ENCODE measurements at places on chromosomes 6 and 20. TPM values are rescaled to one million over a fixed set of nuclear protein-coding genes. Genes with fewer than 3 reads are reported as not detected.
A peak's percentile ranks its signal among the peaks of the same experiment; 100 is the strongest.

DNA sequence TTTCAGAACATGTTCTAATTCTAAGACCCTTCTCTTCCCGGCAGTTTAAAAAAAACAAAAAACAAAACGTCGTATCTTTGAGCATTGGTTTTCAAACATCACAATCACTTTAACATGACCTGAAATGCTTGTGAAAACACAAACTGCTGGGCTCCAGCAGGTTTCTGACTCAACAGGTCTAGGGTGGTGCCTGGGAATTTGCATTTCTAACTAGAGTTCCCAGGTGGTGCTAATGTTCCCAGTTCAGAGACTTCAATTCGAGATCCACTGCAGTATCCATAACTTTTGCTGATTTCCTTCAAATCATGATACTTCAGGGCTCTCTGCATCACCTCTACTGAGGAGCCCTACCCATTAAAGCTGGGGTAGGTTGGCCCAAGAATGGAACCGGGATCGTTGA lies 850 bp upstream of the SMPDL3A start:
- no peak for DNase-seq

TP53RK gene
- total RNA-seq: 10.6 TPM

ALDH5A1 gene
- total RNA-seq: 2.7 TPM

- no peak for DNase-seq
Measured at GRCh38 chr6:31907158-31907813, 5.4 kb upstream of the ZBTB12 start.

DNA sequence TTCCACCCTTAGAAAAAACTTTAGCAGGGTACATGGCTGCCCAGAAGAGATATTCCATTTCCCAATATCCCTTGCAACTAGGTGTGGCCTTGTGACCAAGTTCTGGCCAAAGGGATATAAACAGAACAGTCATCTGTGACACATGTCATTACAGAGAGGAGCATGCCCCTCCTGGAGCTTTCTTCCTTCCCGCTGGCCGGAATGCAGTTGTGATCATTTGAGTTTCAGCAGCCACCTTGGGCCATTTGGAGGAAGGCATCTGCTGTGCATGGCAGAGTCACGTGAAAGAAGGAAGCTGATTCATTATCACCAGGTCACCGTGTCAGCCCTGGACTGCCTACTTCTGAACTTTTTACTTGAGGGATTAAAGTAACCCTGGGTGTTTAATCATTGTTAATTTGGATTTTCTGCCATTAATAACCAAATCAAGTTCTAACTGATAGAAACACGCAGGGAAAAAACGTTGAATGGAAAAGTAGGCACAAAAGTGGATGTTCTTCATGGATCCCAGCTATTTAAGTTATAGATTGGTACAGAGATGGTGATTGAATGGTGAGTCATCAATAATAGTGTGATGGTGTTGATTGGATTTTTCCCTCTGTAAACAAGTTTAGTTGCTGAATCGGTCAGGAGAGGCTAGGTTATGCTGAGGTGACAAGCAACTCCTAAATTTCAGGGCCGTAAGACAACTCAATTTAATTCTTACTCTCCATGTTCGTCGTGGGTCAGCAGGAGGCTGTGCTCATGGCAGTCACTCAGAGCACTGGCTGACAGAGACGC lies 80.7 kb upstream of the CCDC167 start:
- peak; percentile 12 for DNase-seq

GRCh38 chr20:23746321-23746720 lies 4.4 kb downstream of the CST1 start:
- no peak for DNase-seq

GRCh38 chr6:113182370-113183141 lies 674.6 kb upstream of the MARCKS start:
- DNase-seq: peak; percentile 70

MCHR2 gene
- not detected for total RNA-seq

DNA sequence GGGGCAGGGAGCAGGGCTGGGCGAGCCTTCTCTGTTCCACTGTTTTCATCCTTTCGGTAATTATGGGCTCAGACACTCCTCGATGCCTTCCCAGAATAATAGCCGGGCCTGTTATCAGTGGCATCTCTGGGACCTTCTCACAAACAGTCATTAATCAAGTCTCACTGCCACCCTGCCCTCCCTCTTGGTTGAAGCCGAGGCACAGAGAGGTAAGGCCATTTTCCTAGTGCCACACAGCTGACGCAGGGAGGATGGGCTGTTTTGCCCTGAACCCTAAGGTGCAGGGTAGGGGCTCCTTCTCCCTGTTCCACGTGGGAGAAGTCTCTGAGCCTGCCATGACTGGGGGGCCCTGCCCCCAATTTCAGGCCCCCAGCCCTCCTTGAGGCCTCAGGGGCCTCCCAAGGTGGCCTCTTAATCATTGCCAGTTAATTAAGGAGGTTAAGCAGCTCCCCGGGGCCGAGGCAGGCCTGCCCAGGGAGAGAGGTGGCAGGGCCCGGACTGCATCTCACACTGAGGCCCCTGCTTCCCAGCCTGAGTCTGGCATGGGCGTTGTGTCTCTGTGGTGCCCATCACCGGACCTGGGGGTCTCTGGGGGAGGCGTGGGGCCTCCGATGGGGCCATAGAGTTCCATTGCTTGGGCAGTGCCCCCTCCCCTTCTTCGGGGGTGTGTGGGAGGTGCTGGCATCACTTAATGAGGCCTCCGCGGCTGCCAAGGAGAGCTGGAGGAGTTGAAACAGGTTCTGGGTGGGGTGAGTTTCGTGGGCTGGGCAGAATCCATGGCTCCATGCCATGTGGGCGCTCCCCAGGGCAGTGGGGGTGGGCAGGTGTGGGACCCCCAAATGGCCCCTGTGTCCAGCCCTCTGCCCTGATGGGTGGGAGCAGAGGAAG lies 42.9 kb downstream of the CEBPB start:
- no peak for DNase-seq

- DNase-seq: no peak
Measured at GRCh38 chr20:37522260-37523011, 1.4 kb downstream of the NNAT start.

DNA sequence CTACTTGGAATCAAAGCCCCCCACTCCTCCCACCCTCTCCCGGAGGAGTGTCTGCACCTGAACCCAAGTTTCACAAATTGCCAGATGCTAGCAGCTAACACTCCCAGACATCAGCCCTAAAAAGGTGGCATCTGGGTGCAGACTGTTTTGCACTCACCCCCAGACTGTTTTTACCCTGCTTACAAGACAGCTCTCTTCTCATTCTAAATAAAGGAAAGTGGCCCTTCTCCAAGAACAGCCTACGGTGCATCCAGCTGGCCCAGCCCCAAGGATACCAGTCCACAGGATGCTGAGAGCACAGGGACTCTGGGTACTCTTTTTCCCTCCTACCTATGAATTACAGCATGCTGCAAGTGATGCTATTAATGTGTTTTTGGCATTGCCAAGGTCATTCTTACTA lies 842.0 kb upstream of the FLRT3 start:
- DNase-seq: no peak

GRCh38 chr6:33165581-33166258 lies 26.5 kb downstream of the COL11A2 start:
- DNase-seq: no peak

GNAS-AS1 gene
- under 0.01 TPM for total RNA-seq

- no peak for DNase-seq
Measured at GRCh38 chr6:16190214-16190613, 48.2 kb upstream of the GMPR start.

SLC35D3 gene
- not detected for total RNA-seq

DNA sequence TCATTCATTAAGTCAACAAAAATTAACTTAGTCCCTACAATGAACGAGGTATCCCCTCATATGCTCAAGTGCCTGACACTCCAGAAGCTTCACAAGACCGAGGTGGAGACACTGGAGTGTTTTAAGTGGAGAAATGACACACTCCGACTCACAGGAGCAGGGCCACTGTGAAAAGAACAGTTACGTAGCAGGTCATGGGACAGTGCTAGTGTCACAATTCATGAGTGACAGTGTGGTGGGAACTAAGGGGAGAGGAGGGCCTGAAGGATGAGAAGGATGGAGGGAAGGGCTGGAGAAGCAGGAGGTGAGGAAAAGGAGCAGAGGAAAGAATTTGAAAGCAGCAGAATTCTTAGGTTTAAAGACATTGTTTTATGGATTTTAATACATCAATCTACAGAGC lies 1.3 kb upstream of the HLA-A start:
- DNase-seq: no peak

HMGN3 gene
- 48.8 TPM for total RNA-seq

GRCh38 chr20:46770330-46771194 lies 61.1 kb downstream of the SLC2A10 start:
- no peak for DNase-seq

CCN6 gene
- not detected for total RNA-seq

- no peak for DNase-seq
Measured at GRCh38 chr6:20833881-20834515, 299.7 kb downstream of the CDKAL1 start.

GRCh38 chr6:67802771-67803170 lies 832.3 kb upstream of the ADGRB3 start:
- no peak for DNase-seq

TNNC2 gene
- 0.13 TPM for total RNA-seq

SLC17A1 gene
- total RNA-seq: not detected

DNA sequence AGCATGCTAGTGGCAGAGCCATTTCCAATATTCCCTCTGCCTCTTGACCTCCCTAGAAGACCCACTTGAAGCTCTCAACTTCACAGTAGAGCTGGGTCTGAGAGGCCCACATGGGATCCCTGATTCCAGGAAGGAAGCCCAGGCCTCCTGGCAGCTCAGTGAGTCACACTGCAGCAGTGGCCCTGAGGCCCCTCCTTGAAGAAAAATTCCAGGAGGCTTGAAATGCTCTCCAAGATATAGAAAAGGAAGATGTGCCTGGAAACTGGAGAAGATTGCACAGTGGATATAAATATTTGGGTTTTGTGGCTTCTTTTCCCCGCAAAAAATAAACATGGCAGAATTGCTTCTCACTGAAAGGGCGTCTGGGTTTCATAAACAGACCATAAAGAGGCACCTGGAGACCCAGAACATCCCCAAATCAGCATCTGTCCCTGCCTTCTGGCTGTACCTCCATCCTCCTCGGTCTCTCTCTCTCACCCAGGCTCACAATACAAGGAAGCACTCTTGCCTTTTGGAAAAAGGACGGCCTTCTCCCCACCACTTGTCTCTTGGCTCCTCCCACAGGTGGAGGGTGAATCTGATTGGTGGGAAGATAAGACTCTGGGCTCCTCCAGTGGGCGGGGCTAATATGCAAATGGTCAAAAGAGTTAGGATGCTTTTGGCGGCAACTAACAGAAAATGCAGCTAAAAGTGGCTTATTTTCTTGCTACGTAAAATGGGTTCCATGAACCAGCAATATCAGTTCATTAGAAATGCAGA lies 200.0 kb upstream of the SULF2 start:
- DNase-seq: peak; percentile 59

- DNase-seq: no peak
Measured at GRCh38 chr6:33278392-33278741, 1.4 kb downstream of the B3GALT4 start.

GRCh38 chr6:153962555-153962954 lies 76.5 kb upstream of the OPRM1 start:
- no peak for DNase-seq

KCNK5 gene
- not detected for total RNA-seq

All from dermis microvascular lymphatic vessel endothelial cell (primary cell).